ENCODE measurements at places on chromosomes 3 and 15.

DNA sequence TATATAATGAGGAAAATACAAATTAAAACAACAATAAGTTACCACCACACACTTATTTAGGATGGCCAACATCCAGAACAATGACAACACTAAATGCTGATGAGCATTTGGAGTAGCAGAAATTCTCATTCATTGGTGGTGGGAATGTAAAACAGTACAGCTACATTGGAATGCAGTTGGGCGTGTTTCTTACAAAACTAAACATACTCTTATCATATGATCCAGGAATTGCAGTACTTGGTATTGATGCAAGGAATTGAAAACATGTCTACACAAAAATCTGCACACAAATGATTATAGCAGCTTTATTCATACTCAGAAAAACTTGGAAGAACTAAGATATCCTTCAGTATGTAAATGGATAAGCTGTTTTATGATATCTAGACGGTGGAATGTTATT lies 594.2 kb downstream of the ZBBX start:
- no peak for DNase-seq

DNA sequence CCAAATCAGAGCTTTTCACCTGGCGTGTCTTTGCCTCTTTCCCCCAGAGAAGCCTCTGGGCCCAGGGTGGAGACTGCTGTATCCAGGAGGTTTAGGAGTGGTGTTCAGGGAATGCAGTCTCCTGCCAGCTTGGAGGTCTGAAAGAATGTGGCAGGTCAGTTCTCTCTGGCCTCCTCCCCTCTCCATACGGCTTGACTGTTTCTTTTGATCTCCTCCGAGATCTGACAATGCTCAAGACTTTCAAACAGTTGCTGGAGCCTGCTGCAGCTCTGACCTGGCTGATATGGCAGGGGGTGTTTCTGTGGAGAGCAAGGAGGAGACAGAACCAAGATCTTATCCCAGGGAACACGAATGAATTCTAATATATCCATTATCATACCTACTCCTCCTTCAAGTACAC lies 24.7 kb upstream of the TM4SF4 start:
- no peak for DNase-seq

DNA sequence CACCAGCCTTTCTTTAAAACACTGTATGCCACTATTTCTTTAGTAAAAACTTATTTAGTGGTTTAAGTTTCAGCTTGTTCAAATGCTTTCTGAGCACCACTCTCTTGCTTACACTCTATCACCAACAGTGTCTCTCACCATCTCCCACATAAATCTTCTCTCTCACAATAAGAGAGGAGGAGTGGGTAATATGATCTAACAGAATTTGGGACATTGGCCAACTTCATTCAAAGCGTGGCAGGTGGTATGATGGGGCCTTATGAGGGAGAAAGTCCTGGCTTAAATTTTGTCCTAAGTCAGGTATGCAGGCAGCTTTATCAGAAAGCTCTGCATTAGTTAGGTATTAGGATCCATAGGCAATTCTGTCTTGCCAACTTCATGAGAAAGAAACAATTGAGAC lies 1132.5 kb downstream of the TUSC7 start:
- DNase-seq = no peak

DNA sequence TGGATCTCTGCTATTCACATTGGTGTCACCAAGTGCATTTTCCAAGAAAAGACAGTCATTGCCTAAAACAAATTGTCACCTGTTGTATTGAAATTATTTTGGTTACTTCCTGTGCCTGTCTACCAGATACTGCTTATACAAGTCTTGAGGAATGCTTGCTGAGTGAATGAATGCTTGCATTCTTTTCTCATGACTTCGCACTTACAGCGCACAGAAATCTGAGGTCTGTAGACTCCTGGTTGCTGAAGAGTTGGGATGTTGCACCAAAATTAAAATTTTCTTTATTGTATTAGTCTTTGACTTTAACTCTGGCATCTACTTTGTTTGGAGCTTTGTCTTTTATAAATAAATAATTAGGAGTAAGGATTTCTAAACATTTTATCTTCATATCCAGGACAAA lies 28.4 kb downstream of the SH3GL3 start:
- DNase-seq = no peak

DNA sequence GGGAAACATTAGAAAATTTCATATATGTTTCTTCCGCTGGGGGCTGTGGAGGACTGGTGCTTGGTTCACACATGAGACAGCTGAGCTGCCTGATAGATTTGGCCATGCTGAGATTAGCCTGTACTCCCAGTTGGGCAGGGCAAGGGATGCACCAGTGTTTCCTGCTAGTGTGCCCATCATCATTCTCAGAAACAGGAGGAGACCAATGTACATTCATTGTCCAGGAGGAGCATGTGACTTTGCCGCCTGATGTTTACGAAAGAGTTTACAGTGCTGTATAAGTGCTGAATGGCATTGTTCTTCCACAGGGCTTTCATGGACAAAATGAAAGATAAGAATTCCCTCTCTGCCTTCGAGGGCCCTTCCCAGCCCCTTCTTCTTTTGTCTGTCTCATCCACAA lies 311.1 kb upstream of the THBS1 start:
- no peak for DNase-seq

GRCh38 chr3:15309662-15310335 lies 22.6 kb downstream of the SH3BP5 start:
- no peak for DNase-seq

DNA sequence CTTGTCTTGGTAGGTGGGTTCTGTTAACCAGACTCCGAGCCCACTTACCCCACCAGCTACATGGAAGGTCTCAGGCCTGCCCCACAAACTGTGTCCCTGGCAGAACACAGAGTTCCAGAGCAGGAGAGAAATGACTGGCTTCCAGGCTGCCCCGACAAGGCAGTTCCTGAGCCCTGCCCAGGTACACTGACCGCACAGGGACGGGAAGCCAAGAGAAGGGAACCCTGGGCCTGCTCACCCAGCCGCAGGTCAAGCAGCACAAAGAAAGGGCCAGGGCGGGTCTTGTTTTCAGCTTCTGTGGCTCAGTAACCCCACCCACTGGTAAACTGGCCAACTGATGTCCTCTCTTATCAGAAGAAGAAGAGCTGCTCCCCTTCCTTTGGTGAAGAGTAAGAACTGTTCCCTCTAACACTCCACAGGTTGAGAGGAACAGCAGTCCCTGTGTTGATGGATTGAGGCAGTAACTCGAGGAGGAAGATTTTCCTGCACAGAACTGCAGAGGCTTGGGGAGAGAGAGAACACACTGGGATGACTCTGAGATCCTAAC lies 68.4 kb downstream of the CRTC3 start:
- no peak for DNase-seq

- DNase-seq = no peak
Observed at GRCh38 chr15:89632563-89633430, 22.5 kb downstream of the KIF7 start.

GRCh38 chr15:68495221-68495950 lies 63.4 kb upstream of the ITGA11 start:
- DNase-seq = no peak

DNA sequence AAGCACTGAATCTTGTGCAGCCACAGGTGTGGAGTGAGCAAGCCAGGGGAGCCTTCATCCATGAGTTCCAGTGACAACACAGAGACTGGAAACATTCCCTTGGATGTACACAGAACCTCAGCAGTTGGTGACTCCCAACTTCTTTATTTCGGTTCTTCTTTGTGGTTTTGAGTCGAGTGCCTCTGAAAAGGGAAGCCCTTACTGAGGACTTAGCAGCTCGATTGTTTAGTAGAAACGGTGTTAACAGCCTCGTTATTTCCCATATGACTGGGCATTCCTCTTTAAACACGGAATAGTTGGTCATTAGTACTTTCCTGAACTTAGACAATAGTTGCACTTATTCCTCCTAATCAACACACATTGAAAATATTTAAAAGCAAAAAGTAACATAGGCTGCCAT lies 7.7 kb downstream of the SLCO3A1 start:
- DNase-seq = no peak

DNA sequence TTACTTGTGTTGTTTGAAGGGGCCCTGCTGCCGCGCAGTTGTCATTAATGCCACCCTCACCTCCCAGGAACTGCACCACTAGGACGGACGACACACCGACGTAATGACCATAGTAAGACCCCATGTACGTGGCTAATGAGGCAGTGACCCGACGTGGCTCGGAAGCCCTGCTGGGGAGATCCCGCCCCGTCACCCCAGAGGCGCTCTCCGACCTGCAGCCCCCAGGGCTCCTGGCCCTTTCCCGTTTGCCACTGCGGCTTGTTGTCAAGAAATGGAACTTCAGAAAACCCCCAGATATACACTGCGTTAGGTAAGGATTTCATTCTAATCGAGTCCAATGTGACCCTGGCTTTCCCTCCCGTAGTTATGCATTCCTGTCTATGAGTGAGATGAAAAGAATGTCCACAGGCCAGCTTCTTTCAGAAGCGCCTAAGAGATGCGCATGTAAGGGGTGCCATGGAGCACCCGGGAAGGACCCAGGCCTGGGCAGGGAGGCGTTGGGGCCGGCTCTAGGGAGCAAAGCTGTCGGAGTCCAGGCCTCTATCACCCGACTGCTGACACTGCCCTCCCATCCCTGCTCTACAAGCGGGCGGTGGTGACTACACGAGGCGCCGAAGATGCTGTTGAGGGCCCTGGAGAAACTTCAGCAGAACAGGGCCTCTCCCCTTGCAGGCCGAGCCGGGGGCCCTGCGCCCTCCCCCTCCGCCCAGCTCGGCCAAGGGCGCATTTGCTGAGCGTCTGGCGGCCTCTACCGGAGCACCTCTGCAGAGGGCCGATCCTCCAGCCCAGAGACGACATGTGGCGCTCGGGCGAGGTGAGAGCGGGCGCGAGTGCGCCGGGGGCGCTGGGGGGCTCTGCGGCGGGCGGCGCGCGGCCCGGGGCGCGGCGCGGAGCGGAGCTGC lies at the start of gene GABRA5:
Gene GABRA5 (plus strand): TSS at position 765 of the 902 bp plus-strand sequence. CDS start 2,187 bp downstream, outside the sequence.
- no peak for DNase-seq

GRCh38 chr3:32021748-32022147 lies 40.2 kb downstream of the ZNF860 start:
- no peak for DNase-seq

DNA sequence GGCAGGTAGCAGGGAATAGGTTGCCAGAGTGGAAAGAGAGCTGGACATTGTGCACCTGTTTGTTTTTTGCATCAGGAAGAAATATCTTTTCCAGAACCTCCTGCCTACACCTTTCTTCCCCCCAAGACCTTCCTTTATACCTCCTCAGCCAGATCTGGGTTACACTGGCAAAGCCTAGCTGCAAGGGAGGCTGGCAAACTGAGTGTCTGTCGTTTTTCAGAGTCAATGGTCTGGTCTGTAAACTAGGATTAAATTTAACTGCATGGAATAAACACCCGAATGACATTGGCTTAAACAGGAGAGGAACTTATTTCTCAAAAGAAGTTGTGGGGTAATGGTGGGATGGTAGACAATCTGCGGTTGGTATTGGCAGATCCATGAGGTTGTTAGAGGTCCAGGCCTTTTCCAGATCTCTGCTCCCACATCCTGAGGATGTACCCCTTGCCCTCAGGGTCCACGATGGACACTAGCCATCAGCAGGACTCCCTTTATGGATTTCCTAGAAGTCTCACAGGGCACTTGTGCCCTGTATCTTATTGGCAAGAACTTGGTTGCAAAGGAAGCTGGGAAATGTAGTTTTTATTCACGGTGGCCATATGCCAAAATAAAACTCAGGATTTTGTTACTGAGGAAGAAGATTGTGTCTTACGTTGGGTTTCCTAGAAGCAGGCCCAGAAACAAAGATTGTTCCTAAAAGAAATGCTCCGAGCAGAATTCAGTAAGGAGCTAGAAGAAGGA lies 3.2 kb upstream of the RARRES1 start:
- no peak for DNase-seq

DNA sequence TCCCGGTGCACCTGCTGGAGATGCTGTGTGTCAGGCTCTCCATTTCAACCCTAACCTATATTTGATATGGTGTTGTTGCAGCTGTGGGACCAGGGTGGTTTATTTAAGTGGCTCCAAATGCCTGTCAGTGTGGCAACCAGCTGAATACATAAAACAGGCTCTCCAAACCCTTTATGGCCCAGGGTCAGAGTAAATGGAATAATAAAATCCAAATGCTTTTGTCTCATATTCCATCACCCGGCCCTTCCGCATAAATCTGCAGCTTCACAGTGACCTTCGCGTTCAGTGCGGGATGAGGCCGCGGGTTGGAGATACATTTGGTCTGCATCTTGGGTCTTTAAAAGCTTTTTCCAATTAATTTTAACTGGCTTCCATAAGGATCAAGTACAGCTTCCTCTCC lies 382.1 kb upstream of the NR2F2 start:
- DNase-seq = peak; percentile 77

GRCh38 chr3:36988356-36988755 lies 4.6 kb downstream of the EPM2AIP1 start:
- DNase-seq = no peak

- DNase-seq = no peak
Observed at GRCh38 chr3:50241713-50242380, 5.8 kb downstream of the GNAI2 start.

- no peak for DNase-seq
Observed at GRCh38 chr15:43518197-43518761, 871 bp downstream of the MAP1A start.

GRCh38 chr15:39391230-39391629 lies 189.6 kb upstream of the THBS1 start:
- DNase-seq = no peak

- no peak for DNase-seq
Observed at GRCh38 chr3:94156626-94157025, 93.8 kb downstream of the NSUN3 start.

DNA sequence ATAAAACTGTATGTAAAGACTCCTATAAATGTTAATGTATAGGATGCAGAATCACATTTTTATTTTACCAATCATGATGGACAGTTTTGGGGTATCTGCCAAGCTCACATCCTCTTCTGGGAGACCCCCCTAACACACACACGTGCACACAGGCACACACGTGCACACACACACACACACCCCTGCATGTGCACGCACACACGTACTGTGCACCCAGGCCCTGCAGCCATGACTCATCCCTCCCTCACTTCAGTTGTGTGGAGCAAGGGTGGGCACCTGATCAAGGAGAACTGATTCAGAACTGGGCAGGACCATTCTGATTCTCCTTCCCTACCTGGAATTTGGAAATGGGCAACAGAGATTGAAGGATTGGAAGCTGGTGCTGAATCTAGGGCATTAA lies 16.0 kb upstream of the MINDY4B start:
- DNase-seq = no peak

DNA sequence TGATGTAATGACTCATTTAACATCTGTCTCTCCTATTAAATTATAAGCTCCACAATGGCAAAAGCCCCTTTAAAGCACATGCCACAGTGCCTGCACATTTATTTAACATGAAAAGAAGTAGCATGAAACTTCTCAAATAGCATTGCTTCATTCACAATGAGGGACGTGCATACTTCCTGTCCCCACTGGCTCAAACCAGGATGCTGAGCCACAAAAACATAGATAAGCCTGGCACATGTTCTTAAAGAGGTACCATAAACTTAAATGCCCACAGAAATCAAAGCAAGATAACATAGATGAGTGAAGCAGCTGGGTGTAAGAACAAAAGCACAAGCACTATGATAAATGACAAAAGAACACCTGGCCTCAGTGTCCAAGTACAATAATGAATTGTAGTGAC lies 3.8 kb downstream of the TP53BP1 start:
- DNase-seq = no peak

- DNase-seq = no peak
Observed at GRCh38 chr3:128301186-128302023, 148.1 kb downstream of the EEFSEC start.

GRCh38 chr3:11567516-11568467 lies 75.9 kb downstream of the VGLL4 start:
- DNase-seq = no peak
